ENCODE measurements at places on chromosomes 1 and 21. TPM values are rescaled to one million over a fixed set of nuclear protein-coding genes. Genes with fewer than 3 reads are reported as not detected.

GRCh38 chr1:61482170-61482734, 242.7 kb downstream of the TM2D1 start:
- no peak for DNase-seq

DNA sequence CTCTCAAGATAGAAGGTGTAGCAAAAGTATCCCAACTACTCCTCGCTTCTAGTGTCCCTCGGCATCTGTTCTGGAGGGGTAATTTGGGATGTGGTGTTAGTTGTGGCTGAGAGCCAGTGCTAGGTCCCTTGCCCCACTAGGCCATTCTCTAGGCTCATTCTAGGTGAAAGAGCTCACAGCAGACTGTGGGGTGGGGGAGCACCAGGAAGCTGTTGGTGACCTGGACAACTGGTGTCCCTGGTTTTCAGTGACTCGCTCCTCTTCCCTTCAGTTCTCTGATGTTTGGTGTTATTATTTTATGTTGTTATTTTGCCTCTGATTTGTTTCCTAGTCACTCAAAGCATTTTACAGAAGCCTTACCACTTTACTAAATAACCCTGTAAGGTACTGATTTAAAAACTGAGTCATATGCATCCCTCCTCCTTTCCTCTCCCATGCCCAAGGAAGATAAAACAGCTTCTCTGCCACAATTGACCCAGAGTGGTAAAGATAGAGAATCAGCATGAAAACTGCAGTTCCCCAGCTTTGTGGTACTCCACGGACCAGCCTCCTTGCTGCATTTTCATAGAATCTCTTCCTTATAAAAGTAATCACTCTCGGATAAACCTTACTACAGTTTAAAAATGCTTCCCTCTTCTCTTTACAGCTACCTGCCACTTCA, 14.1 kb downstream of the DYRK3 start:
- no peak for DNase-seq

DNA sequence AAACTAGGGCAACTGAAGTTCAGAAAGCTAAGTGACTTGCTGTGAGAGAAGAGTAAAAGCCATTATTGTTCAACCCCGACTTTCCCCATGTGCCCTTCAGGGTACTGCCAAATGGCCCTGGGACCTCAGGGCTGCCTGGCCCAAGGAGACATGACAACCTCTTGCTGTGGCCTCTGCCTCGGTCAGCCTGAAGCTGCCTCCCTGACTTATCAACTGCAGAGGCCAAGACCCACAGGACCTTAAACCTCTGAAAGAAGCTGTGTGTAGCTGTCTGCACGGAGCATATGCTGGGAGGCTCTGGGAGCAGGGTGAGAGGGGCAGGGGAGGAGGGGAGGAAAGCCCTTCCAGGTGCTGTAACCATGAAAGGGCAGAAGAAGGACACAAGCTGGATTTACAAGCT, 35.9 kb downstream of the HMGB4 start:
- DNase-seq = no peak

DNA sequence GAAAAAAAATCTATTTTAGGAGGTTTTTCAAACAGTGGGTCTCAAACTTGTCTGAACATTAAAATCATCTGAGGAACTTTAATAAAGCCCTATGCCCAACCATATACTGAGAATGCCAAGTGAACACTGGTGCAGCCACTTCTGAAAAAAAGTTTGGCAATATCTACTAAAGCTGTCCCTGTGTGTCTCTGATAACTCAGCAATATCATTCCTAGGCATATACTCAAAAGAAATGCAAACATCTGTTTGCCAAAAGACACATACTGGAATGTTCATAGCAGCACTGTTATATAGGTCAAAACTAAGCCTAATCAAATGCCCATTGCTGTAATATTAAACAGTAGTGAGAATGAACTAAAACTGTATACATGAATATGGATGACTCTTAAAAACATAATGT, 74.2 kb upstream of the RGS4 start:
- DNase-seq = no peak

GRCh38 chr1:117290890-117291289, 76.4 kb upstream of the MAN1A2 start:
- no peak for DNase-seq

The LCE1A gene
- not detected for total RNA-seq

The PERM1 gene
- not detected for total RNA-seq
